ENCODE measurements at places on chromosomes 7 and 10. TPM values are rescaled to one million over a fixed set of nuclear protein-coding genes. Genes with fewer than 3 reads are reported as not detected.

Gene ZNF467
- 6.5 TPM for total RNA-seq

Gene METTL27
- 1.2 TPM for total RNA-seq

Gene PPP1R9A
- total RNA-seq: 3.0 TPM

Gene SLK
- 31.8 TPM for total RNA-seq

Gene SLC16A12
- not detected for total RNA-seq

Measured in endothelial cell of umbilical vein (primary cell).